SK-N-SH (cell line): ENCODE measurements at places on chromosomes 2 and 18.
A peak's percentile ranks its signal among the peaks of the same experiment; 100 is the strongest.

DNA sequence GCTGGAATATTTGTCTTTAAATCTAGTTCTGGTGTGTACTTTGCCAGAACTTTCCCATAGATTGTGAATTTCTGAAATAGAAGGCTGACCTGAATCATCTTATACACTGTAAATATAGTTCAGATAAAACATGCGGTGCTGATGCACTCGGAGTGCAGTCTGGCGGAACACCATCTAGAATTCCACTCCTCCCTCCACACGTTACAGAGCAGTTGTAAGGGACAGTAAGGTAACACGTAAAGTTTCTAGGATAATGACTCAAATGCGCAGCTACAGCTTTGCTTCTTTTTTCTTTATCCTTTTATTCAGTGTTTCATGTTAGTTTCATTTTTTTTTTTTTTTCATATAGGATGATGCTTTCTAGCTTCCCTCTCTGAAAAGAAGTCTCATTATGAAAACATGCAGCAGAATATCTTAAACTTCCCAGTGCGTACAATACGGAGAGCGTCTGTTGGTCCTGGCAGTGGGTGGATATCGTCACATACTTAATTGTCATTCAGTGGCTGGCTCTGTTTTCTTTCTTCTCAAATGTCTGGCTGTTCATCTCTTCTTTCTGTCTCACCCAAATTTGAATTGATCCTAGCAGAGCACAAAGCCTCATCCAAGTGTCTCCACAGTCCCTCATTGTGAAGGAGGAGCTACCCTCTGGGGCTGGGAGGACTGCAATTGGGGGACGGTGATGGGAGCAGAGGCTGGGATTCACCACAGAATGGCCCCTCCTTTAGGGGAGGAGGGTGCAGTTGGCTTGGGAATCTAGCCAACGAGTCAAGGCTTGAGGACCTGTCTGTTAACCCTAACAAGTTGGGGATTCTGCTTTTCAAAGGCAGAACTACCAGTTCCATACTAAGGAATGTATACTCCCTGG, 138.8 kb downstream of the MYT1L start:
- peak; percentile 66 for DNase-seq

DNA sequence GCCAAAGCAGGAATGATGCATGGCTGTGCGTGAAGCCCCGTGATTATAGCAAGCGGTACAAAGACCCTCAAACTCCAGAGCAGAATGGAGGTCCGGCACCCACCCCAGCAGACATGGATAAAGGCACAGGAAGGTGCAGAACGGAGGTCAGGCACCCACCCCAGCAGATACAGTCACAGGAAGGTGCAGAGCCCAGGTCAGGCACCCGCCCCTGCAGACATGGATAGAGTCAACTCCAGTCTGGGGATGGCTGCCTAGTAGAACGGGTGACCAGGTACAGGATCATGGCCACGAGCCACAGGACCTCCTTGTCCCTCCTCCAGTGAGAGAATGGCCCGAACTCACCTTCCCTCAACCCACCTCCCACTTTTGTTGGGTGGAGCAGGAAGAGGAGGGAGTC, 318.3 kb upstream of the SALL3 start:
- DNase-seq, result no peak

GRCh38 chr2:164496881-164497280, 124.4 kb downstream of the GRB14 start:
- no peak for DNase-seq

GRCh38 chr2:64145119-64145518, 899 bp upstream of the PELI1 start:
- no peak for DNase-seq

- DNase-seq, result no peak
Measured at GRCh38 chr2:25367296-25367695, 25.6 kb upstream of the DNMT3A start.

DNA sequence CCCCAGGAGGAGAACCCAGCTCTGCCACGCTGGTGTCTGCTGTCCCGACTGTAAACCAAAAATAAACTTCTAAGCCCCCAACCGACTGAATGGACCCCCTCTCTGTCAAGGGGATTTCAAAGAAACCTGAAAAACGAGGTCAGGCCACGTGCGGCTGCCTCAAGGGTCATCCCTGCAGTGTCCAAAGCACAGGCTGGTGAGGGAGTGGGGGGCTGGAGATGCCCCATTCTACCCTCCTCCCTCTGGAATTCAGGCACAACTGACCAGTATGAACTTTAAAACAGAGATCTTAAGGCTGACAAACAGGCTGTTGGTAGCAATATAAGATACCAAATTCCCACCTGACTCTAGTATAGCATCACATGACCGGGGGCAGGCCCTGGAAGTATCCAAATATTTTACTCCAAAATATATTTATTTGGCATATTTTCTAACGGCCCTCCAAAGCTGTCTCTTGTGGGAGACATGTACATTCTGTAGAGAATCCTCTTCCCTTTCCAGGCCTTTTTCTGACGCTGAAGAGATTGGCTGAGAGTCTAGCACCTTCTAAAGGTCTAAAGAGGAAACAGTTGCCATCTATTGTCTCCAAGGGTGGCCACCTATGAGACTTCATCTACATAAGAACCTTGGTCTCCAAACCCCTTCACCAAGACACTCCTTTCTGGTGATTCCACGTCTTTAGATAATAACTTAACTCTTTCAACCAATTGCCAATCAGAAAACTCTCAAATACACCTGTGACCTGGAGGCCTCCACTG, 40.4 kb upstream of the CTDP1 start:
- no peak for DNase-seq

DNA sequence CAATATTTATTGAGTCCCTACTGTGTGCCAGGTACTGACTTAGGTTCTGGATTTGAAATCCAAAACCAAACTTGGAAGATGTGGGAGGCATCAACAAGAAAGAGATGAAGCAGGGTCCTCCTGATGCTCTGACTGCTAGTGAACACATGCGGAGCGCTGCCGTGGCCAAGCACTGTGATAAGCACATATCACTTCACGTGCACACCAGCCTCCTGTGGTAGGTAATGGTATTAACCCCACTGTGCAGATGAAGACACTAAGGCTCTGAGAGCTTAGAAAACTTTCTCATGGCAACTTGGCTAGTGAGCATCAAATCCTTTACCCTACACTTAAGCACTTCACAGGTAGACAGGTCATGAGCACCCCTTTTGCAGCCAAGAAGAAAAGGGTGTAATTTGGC, 216.1 kb downstream of the HAUS1 start:
- DNase-seq, result no peak
